ENCODE measurements at places on chromosomes 7 and 10.
A peak's percentile ranks its signal among the peaks of the same experiment; 100 is the strongest.

DNA sequence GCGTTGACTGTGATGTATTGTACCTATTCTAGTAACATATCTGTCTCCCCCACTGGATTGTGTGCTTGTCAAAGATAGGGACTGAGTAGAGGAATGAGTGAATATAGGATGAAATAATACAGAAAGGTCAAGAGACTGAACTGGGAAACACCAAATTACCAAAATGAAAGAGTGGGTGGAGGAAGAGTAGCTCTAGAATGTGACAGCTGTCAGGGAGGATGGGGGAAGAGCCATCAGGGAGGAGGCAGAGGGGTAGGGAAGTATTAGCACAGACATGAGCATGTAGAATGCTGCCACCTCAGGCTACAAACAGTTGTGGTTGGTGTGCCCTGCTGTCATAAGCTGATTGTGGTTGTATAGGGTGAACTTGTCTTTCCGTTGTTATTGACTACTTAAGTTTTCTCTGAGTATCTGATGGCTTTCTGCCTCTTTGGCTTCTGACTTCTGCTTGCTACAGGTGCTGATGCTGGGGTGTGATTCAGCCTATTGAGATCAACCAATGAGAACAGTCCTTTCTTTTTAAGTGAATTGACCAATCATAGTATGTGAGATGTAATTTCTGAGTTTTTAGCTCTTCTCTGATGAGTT lies 5.6 kb downstream of the CCSER2 start:
- DNase-seq: peak; percentile 65

DNA sequence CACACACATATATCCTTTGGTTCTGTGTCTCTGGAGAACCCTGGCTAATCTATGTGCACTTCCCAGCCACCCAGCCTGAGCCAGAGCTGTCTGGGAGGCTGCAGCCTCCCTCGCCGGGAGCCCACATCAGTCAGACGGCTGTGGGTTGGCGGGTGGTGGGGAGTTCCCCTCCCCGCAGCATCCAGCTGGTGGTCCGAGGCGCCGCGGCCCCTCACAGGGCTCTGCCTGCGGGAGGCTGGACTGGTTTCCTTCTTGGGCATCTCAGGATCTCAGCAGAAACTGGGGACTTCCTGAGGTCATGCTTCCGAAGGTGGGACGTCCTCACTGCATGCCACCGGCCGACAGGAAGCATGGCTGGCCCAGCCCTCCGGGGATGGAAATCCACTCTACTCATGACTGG lies 22.0 kb upstream of the PSMG3 start:
- DNase-seq: no peak

GRCh38 chr10:111716032-111716431 lies 467.5 kb downstream of the GPAM start:
- no peak for DNase-seq

- DNase-seq: no peak
Measured at GRCh38 chr10:29435809-29436501, 147.1 kb downstream of the LYZL1 start.

GRCh38 chr7:13910805-13911551 lies 78.5 kb downstream of the ETV1 start:
- DNase-seq: no peak

DNA sequence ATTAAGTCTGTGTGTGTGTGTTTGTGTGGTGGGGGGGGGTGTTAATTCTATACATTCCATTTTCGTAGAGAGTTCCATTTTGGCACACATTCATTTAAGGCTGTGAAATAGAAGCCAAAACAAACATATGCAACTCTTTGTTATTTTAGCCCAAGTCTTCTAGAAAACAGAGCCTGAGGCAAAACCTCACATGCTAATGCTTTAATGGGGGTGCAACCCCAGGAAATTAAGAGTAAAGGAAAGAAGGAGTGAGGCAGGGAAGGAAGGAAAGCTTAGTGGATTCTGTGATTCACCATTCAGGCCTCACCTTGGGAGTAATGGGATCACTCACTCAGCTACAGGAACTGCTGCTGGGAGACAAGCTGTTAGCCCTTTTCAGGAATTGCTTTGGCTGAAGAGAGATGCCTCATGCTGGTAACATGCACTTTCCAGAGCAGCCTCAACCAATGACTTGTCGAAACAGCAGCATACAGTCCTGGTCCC lies 73.0 kb upstream of the CTTNBP2 start:
- no peak for DNase-seq

- no peak for DNase-seq
Measured at GRCh38 chr7:34772296-34772938, 114.4 kb downstream of the NPSR1 start.

GRCh38 chr10:4099202-4099601 lies 314.2 kb upstream of the KLF6 start:
- DNase-seq: no peak

DNA sequence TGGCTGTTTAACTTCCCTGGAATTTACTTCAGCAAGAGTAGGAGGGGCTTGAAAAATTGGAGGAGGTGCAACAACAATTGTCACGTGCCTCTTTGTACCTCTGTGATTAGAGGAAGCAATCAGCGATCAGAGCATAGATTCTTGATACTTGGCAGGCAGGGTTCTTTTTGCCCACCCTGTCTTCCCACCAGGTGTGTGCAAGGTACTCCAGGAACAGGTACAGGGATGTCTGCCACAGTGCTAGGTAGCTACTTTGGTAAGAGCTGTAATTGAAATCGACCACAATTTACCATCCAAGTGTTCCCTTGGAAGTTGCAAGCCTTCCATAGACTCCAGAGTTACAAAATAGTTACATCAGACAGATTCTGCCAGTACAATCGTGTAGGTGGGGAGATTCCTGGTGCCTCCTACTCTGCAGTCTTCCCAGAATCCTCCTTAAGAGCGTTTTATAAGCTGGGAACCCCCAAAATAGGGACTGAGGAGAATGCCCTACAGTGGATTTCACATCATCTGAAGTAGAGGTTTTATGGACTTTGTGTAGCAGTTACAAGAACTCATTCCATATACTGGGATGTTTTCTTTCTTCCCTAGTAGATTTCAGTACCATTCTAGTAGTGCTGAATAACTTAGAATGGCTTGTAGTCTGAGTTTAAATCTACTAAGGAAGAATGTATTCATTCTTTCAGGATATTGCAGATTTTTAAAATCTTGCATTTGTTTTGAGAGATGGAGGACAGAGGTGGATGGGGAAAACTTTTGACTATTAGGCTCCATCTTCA lies 101.9 kb downstream of the EXOC4 start:
- DNase-seq: no peak

- DNase-seq: no peak
Measured at GRCh38 chr10:48735836-48736390, 51.2 kb downstream of the WDFY4 start.

DNA sequence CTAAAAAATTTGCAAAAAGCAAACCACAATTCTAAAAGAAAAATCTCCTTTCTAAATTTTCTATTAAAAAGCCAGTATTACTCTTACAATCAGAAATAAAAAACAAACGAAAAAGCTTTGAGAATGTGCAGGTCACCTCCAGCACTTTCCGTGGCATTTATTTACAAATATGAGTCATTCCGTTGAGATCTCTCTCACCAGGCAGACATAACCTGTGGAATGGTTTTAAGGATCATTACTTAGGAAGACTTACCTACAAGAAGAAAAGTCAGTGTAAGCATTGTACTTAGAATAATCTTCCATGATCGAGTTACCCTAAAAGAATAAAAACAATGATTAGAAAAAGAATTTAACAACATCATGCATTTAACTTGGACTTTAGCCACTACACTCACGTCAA lies 3.3 kb downstream of the SUN3 start:
- DNase-seq: no peak

GRCh38 chr7:156493942-156494341 lies 146.6 kb upstream of the RNF32 start:
- no peak for DNase-seq

DNA sequence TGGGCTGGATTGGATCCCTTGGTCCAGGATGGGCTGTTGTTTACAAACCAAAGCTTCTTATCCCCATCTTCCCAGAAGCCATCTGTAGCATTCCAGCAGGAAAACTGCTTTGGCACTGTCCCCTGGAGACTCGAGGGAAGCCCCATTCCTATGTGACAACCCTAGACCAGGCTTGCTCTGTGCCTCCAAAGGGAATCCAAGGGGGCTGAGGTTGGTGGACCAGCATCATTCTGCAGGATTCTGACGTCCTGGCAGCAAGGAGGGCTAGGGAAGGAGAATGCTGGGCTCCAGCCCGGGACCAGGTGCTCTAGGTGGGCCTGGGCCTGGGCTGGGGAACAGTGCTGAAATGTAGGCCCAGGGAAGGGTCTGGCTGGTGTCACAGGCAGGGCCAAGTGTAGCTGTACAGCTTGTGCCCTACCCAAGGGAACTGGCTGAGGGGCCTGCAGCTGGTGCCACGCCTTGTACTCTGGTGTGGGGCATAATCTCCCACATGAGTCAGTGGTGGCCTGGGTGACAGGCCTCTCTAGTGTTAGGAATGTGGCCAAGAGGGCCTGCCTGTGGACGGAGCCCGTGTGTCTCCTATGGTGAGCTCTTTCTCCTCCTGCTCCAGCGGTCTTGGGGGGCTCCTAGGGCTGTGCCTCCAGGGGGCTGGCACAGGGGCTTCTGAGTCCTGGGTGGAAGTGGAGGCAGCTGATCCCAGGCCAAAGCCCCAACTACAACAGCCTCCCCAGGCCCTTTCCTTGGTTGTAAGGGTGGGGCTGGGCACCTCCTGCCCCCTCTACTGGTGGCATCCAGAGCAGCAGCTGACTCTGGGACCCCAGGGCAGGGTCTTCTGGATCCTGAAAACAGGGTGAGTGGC lies 25.2 kb downstream of the TRIM8 start:
- DNase-seq: no peak

Data from effector memory CD4-positive, alpha-beta T cell (primary cell).